ENCODE measurements at places on chromosomes 1 and 21.
A peak's percentile ranks its signal among the peaks of the same experiment; 100 is the strongest.

GRCh38 chr1:12165342-12165741, 1.4 kb upstream of the TNFRSF1B start:
- no peak for DNase-seq

DNA sequence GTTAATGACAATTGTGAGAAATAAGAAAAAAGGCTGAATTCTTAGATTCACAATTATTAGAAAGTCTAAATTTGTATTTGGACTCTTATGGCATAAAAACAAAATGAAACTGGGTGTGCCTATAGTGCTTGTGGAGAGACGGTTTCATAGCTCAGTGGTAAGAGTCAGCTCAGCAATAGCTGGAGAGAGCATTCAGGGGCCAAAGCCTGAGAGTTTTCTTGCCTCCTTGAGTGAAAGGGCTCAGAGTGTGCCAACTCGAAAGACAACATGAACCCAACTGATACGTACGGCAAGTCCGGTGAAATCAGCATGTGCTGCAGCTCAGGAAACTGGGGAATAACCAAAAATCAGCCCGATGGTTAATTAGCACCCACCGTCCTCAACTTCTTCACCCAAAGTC, 577.9 kb downstream of the SMYD3 start:
- no peak for DNase-seq

- DNase-seq = no peak
These were observed 61.6 kb downstream of the CD46 start for GRCh38 chr1:207813512-207813881.

DNA sequence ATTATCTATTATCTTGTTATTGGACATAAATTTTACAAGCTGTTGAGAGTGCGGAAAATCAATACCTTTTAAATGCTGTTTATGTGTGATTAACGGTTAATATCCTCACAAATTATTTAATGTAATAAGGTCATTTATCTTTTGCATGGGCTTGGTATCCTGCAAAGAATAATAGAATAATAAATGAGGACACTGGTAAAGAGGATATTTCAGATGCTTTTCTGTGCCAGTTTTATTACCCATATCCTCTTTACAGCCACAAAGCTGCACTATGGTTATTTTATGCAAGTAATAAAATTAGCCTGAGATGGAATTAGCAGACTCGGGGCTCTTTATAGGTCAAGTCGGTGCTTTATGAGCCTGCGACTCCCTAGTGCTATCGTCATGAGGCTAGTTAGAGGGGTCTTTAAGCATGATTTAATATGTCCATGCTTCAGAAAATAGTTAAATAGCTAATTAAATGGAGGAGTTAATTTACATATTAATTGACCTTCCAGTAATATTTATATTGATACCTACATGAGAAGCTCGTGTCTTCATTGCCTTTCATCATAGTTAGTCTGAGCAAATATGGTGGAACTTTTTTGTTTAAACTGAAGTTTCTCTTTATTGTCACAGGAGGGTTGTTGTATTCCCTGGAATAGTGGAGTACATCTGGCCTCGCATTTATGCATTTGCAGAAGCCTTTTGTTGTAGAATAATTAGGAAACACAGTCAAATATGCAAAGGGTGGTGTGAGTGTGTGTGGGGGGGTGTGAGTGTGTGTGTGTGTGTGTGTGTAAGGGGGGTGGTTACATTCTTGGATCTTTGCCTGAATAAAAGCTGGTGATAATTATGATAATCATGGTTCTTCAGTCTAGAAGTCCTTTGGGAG, 120.3 kb downstream of the ATG4C start:
- DNase-seq = no peak

DNA sequence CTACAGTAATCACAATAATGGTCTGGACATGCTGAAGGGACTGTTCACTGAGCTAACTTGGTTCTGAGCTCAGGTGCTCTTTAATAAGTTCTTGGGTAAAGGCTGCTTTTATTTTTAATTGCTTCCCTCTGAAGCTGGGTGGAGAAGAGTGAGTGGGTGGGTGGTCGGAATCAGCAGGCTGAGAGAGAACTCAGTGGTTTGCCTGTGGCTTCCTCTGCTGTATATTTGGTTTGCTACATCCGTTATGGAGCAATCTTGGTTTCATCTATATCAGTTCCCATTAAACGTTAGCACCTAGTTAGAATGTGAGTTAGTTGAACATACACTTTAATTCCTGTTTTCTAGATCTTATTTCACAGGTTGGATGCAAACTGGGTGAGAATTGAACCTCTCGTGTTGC, 23.3 kb downstream of the CNIH4 start:
- no peak for DNase-seq

- peak; percentile 42 for DNase-seq
These were observed 7.4 kb downstream of the SOX13 start for GRCh38 chr1:204080163-204080903.

- DNase-seq = no peak
These were observed 3.0 kb downstream of the ZNF436 start for GRCh38 chr1:23366598-23366997.

- DNase-seq = no peak
These were observed 252.4 kb upstream of the B3GALT2 start for GRCh38 chr1:193438771-193439170.
